ENCODE measurements at places on chromosomes 4 and X.

DNA sequence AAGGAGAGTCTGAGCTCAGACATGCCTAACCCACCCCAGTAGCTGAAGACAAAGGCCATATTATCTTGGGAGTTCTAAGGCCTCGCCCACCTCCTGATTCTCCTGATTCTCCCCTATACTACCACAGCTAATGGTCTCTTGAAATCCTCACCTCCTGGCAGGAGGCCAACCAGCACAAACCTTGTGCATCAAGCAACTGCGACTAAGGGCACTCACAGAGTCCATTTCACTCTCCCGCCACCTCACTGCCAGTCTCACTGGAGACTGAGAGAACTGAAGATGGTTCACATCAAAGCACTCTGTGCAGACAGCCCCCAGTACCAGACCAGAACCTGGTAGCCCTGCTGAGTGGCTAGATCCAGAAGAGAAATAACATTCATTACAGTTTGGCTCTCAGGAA lies 102.1 kb upstream of the KLF8 start:
- no peak for DNase-seq

- no peak for DNase-seq
Observed at GRCh38 chr4:69881173-69881773, 21.3 kb upstream of the SULT1E1 start.

DNA sequence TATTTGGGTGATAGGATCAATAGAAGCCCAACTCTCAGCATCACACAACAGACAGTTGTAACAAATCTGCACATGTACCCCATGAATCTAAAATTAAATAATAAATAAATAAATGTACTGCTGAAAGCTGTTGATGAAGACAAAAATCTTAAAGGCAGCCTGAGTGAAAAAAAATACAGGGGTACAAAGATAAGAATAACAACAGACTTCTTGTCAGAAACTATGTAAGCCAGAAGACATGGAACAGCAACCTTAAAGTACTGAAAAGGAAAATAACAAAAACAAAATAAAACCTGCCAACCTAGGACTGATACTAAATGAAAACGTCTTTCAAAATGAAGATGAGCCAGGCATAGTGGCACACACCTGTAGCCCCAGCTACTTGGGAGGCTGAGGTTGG lies 25.0 kb upstream of the PDLIM5 start:
- no peak for DNase-seq

GRCh38 chrX:69033936-69034335 lies 131.3 kb downstream of the PJA1 start:
- DNase-seq = no peak

DNA sequence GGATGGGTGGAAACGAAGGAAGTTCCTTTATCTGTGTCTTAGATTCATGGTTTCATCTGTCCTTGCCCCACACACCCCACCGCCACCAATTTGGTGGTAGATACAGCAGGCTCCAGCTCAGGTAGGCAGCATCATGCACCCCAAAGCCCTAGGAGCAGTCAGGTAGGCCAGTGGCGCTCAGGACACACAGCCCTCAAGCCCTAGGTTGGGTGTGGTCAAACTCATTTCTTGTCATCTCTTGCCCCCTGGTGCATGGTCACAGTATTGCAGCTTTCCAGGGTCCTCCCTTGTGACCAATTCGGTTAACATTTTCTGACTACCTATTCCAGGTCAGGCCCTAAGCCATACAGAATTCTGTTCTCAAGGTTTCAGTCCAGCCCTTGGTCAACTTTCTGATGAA lies 14.5 kb upstream of the PRRG3 start:
- no peak for DNase-seq

- DNase-seq = no peak
Observed at GRCh38 chr4:68346461-68346860, 3.4 kb downstream of the YTHDC1 start.

GRCh38 chr4:69649629-69650028 lies 3.4 kb downstream of the UGT2A1 start:
- DNase-seq = no peak

DNA sequence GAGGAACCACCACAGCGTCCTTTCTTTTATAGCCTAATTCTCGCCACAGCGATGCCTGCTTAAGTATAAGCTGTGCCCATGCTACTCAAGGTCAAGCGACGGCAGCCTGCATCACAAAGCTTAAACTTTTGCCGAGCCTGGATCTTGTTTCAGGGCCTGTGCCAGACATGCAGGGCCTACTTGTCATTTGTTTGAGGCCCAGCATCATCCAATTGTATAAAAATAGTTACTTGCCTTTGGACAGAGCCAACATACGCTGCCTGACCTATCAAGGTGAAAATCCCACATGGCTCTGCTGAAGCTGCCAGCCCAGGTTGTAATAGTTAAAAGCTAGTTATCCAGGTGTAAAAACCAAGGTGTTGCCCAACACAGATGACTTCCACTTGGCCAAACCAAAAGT lies 107.1 kb downstream of the TMEM131L start:
- no peak for DNase-seq

DNA sequence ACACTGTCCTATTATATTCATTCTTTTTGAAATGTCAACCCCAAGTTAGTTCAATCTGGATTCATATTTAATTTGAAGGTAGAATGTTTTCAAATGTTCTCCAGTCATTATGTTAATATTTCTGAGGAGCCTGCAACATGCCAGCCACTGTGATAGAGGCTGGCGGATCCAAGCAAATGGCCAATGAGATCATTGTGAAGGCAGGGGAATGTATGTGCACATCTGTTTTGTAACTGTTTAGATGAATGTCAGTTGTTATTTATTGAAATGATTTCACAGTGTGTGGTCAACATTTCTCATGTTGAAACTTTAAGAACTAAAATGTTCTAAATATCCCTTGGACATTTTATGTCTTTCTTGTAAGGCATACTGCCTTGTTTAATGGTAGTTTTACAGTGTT lies 1.6 kb downstream of the CXCL1 start:
- no peak for DNase-seq
